Right ventricle myocardium inferior (tissue), 1 donor: ENCODE measurements at places on chromosomes 3 and 15. TPM values are rescaled to one million over a fixed set of nuclear protein-coding genes. Genes with fewer than 3 reads are reported as not detected.
A peak's percentile ranks its signal among the peaks of the same experiment; 100 is the strongest.

The SUSD5 gene
- 2.8 TPM for total RNA-seq

The COPG1 gene
- 83.9 TPM for total RNA-seq

The OR5K2 gene
- not detected for total RNA-seq

The QTRT2 gene
- 4.3 TPM for total RNA-seq

- no peak for DNase-seq
Observed at GRCh38 chr3:114418724-114419543, 125.1 kb downstream of the TIGIT start.

GRCh38 chr3:188792793-188793192 is 379.0 kb upstream of the TPRG1 start:
- DNase-seq = no peak

DNA sequence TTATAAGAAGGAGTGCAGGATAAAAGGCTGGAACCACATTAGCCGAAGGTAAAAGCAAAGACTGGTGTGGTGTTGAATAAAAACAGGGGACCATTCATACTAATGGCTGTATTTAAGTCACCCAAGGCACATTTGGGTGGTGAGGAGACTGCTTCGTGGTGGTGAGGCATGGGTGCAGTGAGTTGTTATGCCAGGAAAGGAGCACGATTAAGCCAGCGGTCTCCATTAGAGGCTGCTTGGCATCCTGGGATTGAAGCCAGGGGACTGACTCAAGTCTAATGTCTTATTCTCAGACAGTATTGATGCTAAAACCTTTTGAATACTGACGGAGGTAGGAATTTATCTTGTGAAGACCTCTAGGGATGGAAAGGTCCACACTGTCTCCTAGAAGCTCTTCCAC is 21.9 kb downstream of the FEM1B start:
- DNase-seq = no peak

GRCh38 chr15:40958146-40958545 is 4.9 kb downstream of the CHAC1 start:
- DNase-seq = no peak

DNA sequence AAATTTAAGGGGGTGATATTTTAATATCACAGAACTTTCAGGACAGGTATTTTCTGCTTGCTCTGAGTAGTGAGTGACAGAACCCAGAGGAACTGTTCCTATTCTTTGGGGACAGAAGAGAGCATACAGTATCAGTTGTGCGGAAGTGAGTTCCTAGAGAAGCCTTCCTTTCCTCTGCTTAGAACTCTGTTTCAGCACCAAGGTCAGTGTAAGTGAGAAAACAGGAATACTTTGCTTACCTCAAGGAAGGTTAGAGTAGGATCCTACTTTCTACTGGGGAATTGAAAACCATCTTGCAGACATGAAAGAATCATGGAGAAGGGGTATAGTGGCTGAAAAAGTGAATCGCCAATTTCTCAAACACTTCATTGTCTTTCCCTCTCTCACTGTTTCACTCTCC is 542.4 kb downstream of the SQOR start:
- no peak for DNase-seq

- no peak for DNase-seq
Observed at GRCh38 chr15:49712846-49713450, 92.1 kb downstream of the DTWD1 start.

DNA sequence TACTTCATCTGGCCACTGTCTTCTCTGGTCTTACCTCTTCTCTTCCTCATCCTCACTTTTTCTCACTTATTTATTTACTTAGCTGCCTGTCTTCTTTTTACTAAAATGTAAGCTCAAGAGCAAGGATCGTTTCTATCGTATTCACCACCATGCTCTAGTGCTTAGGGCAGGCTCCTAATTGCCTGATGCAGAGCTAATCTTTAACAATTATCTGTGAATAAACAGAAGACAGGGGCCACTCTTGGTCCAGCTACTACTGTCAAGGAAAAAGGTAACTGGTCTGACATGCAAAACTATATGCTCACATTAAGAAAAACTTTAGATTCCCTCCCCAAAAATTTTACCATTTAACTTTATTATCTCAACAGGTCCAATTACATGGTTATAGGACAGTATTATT is 17.5 kb downstream of the PIK3R4 start:
- DNase-seq = no peak

DNA sequence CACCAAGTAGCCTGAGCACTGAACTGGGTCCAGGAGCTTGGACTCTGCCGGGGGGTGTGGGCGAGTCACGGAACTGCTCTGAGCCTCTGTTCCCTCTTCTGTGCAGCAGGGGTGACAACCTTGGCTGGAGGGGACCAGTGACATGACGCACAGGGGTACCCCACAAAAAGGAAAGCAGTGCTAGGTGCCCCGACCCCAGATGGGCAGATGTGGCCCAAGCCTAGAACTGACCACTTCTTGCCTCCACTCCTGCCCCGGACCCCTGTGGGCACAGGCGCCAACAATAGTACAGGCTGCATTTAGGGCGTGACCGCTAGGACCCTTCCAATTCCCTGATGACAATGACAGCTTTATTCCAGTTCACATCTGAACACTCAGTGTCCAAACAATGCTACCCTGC is 255.9 kb upstream of the LYSMD4 start:
- peak; percentile 13 for DNase-seq

DNA sequence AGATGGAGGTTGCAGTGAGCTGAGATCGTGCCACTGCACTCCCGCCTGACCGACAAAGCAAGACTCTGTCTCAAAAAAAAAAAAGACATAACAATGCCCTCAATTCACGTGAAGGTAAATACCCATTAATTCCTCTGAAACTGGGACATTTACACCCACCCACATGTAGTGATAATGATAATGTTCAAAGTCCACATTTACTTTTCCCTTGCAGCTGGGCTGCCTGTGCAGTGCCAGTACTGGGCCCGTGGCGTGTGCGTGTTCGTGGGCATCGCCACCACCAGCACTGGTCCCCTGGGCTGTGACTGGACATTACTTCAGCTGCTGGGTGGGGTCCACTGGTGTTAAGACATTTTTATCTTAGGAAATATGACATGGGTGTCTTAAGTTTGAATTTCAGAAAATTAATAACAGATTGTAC is 123.6 kb downstream of the SLC25A26 start:
- DNase-seq = no peak

GRCh38 chr15:67857220-67857619 is 17.4 kb upstream of the RNU6-1 start:
- no peak for DNase-seq

GRCh38 chr3:4615750-4616149 is 122.6 kb downstream of the ITPR1 start:
- DNase-seq = no peak
